ENCODE measurements at places on chromosomes 5 and 9.

GRCh38 chr5:139837711-139838380 lies 42.2 kb downstream of the PSD2 start:
- no peak for DNase-seq

DNA sequence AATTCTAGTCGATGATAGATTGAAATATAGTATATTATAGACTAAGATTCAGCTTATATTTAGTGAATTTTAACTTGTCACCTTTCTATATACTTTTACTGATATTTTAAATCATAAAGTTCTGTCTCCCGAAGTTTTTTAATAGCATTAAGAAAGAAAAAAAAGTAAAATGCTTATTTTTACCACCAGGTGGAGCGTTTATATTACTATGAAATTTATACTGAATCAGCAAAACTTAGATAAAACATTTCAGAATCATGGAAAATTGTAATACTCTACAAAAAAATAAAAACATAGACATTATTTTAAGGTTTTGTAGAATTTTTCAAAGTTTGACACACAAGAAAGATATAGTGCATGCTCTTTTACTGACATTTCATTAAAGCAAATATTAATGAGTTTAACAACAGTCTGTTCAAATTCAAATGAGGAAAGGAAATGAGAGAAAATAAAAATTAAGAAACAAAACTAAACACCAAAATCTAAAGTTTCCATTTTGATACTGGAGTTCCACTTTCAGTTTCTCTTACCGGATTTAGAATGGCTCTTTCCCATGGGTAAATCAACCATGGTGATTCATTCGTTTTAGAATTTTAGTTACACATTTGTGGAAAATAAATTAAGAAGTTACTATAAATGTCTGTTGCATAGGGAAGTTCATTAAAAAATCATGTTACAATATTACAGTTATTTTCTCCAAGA lies 1035.3 kb downstream of the CDH12 start:
- DNase-seq = no peak

GRCh38 chr5:38117784-38118479 lies 140.4 kb upstream of the EGFLAM start:
- no peak for DNase-seq

- no peak for DNase-seq
These were observed 22.7 kb upstream of the MACIR start for GRCh38 chr5:103235891-103236290.

GRCh38 chr5:28117273-28117672 lies 1078.9 kb upstream of the CDH9 start:
- DNase-seq = no peak

GRCh38 chr5:39475159-39475571 lies 50.4 kb upstream of the DAB2 start:
- DNase-seq = no peak

GRCh38 chr5:72167257-72167656 lies 60.0 kb downstream of the MAP1B start:
- no peak for DNase-seq

GRCh38 chr5:77560677-77561263 lies 68.7 kb upstream of the WDR41 start:
- DNase-seq = no peak

GRCh38 chr5:77074745-77075144 lies 12.3 kb downstream of the ZBED3 start:
- DNase-seq = no peak

DNA sequence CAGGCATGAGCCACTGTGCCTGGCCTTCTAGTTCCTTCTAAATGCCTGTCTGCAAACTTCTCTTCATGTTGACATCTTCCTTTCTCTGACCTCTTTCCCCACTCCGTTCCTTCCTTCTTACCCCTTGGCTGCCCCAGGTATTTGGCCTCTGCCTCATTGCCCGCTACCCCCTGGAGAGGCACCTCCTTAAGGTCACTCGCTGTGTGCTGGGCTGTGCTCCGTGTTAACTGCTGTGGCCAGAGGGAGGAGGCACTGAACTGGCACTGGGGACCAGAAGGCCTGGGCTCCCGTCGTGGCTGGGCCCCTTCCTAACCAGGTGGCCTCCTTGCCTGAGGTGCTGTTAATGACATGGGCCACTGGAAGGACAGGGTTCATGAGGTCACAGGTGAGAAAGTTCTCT lies 39.4 kb downstream of the LAMC3 start:
- DNase-seq = no peak

- DNase-seq = peak; percentile 62
These were observed 110.6 kb downstream of the PAM start for GRCh38 chr5:102865510-102866236.

DNA sequence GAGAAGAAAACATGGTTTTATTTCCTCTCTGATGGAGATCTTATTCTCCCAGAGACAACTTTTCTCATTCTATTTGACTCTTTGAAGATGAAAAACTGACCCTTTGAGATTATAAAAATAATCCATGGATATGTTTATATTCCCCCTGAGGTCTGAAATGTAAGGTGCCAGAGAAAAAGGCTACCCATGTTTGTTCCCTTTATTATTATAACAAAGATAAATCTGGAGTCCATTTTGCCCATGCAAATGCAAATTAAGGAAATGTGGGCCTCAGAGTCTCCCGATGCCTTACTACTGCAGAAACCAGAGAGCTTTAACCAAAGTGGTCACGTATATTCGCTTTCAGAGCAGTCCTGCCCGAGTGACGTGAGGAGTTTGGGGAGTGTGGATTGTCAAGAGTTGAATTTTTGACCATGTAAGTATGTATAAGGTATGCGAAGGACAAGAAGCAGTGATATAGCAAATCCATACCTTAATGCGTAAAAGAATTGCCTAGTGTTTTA lies 312.5 kb downstream of the RASEF start:
- DNase-seq = no peak

GRCh38 chr5:41891066-41891707 lies 13.0 kb upstream of the RIMOC1 start:
- no peak for DNase-seq

- no peak for DNase-seq
These were observed 197.1 kb upstream of the NR3C1 start for GRCh38 chr5:143600396-143601075.

DNA sequence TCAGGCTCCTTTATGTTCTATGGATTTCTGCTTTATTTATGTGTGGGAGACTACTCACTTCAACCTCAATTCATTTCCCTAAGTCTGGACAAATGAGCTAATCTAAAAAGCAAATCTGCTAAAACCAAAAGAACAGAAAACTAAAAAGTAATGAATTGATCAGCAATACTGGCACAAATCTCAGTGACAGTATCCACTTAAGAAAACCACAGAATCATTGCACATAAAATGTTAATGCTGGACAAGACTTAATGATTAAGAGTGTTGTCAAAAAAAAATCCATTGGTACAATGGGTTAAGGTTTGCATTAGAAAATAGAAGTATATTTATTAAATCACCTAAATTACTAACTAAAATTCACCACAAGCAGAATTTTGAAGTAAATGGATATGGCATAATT lies 147.6 kb downstream of the EDIL3 start:
- no peak for DNase-seq

GRCh38 chr9:100602342-100602801 lies 24.5 kb downstream of the CAVIN4 start:
- peak; percentile 53 for DNase-seq

- no peak for DNase-seq
These were observed 66.8 kb upstream of the ITGA2 start for GRCh38 chr5:52922384-52922783.

DNA sequence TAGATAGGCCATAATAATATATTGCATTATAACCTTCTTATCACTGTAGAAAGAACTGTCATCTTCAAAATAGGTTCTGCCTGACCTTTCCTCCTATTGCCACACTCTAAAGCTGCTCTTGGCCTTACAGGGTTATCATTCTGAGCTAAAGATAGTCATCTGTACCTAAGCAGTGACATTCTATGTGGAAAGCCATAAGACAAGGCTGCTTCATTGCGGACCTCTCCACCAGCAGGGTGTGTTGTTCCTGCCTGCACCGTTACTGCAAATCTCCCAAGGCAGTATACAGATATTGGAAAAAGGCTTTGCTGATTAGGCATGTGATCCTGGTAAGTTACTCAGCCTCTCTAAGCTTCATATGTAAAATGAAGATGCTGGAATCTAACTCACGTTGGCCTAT lies 8.1 kb downstream of the ZNF622 start:
- DNase-seq = no peak

DNA sequence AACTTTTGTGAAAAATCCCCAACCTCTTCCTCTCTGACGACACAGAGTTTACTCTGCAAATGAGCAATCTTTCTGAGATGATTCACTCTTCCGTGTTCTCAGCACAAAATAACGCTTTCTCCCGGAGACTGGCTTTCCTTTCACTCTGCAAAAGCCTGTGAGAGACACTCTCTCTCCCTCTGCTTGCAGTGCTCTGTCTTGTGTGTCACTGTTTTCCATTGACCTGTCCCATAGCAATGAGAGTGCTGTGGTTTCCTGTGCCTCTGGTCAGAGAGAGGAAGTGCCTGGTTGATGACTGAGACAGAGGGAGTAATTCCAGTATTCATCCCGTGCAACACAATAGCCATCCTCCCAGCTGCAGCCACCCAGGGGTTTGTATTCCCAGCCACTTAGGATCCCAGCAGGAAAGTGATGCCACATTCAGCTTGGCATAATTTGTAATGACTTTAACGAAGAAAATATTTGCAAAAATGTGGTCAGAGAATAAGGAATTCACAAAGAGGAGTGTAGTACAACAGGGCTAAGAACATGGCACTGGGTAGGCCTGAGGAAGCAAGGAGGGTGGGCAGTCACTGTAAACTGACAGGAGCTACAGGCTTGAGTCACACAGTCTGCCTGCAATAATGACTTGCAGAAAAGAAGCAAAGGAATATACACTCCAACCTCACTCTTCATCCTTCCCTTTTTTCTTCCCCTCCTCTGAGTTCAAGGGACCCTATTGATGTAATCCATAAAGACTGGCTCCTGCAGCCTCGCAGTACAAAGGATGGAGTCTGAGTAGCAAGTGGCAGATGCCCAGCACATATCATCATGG lies 463.5 kb upstream of the RGMB start:
- DNase-seq = no peak

DNA sequence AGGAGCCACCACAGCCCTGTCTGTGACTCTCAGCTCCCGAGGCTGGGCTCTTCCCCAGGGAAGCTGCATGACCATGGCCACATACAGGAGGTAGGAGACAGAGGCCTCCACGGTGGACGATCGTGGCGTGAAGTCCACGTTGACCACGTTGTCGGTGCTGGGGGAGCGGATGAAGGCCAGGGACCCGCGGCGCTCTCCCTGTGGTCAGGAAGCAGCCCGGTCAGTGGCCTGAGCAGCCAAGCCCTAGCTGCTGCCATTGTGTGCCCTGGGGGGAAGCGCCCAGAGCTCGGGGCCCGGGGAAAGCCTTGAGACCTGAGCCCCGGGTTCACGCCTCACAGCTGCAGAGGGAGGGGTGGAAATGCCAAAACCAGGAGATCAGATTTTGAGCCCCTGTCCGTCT lies 34.3 kb downstream of the EXOC3 start:
- no peak for DNase-seq

- no peak for DNase-seq
These were observed 273.2 kb downstream of the RAB3C start for GRCh38 chr5:58855851-58856739.

DNA sequence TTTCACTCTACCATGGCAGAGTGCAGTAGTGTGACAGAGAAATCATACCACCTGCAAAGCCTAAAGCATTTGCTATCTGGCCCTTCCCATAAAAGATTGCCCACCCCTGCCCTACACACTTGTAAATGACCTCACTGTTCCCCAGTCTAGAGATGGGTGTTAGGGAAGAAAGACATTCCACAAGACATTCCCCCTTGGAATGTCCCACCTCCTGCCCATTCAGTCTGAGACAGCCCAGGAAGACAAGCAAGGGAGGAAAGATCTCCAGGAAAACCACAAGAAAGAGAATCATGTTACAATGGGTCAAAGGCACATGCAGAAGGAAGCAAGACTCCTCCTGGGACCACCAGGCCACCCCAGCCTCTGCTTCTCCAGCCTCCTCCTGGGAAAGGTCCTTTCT lies 230.0 kb downstream of the AGTPBP1 start:
- no peak for DNase-seq

GRCh38 chr9:131603199-131603598 lies 57.9 kb downstream of the PRRT1B start:
- no peak for DNase-seq

DNA sequence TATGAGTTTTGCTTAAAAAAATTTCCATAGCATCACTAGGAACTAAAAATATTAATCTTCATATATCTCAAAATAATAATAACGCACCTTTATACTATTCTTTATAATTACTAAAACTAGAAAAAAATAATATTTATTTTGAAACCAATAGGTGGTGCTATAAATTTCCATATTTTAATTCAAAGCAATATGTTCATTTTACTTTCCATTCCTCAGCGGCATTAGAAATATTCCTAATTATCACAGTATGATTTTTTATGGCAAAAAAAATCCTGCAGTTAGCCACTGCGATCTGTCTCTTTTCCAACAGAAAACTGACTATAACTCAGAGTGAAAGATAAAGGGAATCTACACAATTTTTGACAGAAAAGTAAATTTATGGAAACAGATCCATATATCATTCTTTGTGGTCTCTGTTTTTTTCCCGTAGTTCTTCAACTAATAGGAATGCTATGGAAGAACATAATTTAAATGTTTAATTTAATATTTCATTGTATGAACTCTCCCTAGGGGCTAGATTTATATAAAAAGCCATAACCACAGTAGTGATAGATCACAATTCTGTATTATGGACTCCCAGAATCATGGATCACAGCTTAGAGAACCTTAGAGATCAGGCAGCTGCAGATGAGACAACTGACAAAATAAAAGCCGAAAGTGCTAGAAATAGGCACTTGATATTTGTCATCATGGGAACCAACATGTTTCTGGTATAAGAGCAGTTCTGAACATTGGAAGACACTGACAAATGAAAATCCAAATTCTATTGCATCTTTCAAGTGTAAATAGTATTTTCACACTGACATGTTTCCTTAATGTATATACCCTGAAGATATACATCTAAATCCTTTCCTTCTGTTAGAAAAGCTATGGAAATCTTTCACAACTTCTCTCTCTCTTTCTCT lies 167.7 kb upstream of the MPDZ start:
- DNase-seq = no peak

- DNase-seq = no peak
These were observed 23.9 kb downstream of the NR3C1 start for GRCh38 chr5:143379606-143380005.

GRCh38 chr5:96530901-96531300 lies 97.9 kb upstream of the PCSK1 start:
- no peak for DNase-seq

DNA sequence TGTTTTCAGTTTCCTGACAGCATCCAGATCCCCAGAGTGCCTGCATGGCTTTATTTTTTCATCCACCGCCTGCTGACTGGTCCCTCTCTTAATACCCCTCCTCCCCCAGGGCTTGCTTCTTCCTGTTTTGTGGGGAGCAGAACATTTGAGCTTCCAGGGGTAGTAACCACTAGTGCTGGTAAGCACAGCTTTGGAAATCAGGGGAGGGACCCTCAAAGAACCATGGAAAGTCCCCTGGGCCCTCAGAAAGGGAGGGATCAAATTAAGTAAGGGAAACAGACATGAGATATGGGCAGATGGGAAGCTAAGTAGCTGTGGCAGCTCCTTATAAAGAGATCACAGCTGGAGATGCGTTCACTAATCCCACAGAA lies 26.8 kb downstream of the GRIA1 start:
- DNase-seq = no peak

GRCh38 chr9:4416467-4416866 lies 73.8 kb upstream of the SLC1A1 start:
- no peak for DNase-seq

- peak; percentile 83 for DNase-seq
These were observed 1.4 kb downstream of the PCDH1 start for GRCh38 chr5:141876628-141877355.

GRCh38 chr5:165576678-165577275 lies 2071.4 kb downstream of the MAT2B start:
- no peak for DNase-seq

GRCh38 chr5:145471831-145472612 lies 363.1 kb downstream of the PRELID2 start:
- DNase-seq = no peak
